SHP77 (cell line): ENCODE measurements at places on chromosomes 16 and 17.
A peak's percentile ranks its signal among the peaks of the same experiment; 100 is the strongest.

DNA sequence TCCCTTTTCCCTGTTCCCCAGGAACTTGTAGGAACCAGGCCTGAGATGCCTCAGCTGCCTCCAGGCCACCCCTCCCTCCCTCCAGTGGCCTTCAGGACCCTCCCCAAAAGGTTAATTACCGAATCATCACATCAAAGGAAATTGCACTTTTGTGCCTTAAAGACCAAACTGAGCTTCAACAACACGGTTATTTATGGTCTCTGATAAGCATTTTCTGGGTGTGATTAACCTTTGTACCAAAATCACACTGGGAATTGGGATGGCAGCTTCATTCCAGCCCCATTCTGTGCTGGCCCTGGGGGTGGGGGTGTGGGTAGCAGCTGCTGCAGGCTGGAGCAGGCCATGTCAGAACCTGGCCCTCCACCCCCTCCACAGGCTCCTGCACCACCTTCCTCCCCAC lies 16.7 kb downstream of the CRHR1 start:
- DNase-seq = no peak

GRCh38 chr17:45372325-45372869 lies 55.6 kb upstream of the MAP3K14 start:
- no peak for DNase-seq

- peak; percentile 75 for DNase-seq
Measured at GRCh38 chr17:61416540-61417363, 17.1 kb downstream of the TBX2 start.

- DNase-seq = no peak
Measured at GRCh38 chr17:74270333-74270732, 3.7 kb upstream of the DNAI2 start.

GRCh38 chr17:29256735-29257466 lies 10.2 kb downstream of the CRYBA1 start:
- no peak for DNase-seq

- DNase-seq = no peak
Measured at GRCh38 chr17:78555746-78556401, 21.3 kb downstream of the DNAH17 start.

GRCh38 chr16:30004811-30005242 lies 6.0 kb downstream of the DOC2A start:
- DNase-seq = peak; percentile 42

- no peak for DNase-seq
Measured at GRCh38 chr17:80385046-80385445, 29.9 kb upstream of the ENDOV start.

- DNase-seq = peak; percentile 58
Measured at GRCh38 chr16:87062569-87063442, 254.4 kb downstream of the C16orf95 start.

GRCh38 chr17:2803386-2803785 lies 7.1 kb downstream of the RAP1GAP2 start:
- DNase-seq = no peak

DNA sequence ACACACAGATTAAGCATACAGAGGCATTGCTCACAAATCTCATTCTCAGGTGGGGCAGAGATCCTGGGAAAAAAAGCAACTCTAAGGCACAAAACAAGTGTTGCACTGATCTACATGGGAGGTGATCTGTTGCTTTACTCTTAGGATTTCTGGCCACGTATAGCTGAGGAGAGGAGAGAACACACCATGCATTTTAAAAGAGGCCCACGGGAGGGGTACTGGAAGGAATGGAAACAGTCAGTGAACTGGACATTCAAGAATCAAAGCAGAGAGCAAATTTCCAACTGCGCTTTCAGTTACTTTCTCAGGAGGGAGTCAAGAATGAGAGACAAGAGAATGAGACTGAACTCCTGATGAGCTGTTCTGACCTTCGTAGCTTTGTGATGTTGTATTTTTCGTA lies 1105.9 kb downstream of the CDH8 start:
- DNase-seq = no peak

DNA sequence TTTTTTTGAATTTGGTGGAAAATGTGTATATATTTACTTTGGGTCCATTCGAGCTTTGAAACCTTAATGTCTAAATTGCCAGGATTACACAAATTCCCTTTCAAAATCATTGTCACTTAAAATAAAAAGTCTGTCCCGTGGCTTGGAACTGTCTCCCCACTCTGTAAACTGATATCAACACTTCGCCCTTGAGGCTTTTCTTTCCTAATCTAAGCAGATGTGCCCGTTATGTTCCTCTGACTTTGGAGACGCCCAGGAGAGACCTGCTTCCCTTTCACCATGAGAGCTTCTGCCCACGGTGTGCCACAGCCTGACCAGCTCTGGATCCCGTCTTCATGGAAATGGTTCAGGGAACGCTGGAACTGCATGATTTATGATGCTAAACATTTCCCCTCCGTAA lies 151.3 kb downstream of the C16orf95 start:
- no peak for DNase-seq

GRCh38 chr16:51151435-51151960 lies 428 bp upstream of the SALL1 start:
- no peak for DNase-seq

- no peak for DNase-seq
Measured at GRCh38 chr17:61756561-61756960, 106.8 kb downstream of the BRIP1 start.

- no peak for DNase-seq
Measured at GRCh38 chr17:50316016-50316587, 29.8 kb upstream of the XYLT2 start.

GRCh38 chr17:51124640-51125503 lies 4.2 kb upstream of the SPAG9 start:
- no peak for DNase-seq

DNA sequence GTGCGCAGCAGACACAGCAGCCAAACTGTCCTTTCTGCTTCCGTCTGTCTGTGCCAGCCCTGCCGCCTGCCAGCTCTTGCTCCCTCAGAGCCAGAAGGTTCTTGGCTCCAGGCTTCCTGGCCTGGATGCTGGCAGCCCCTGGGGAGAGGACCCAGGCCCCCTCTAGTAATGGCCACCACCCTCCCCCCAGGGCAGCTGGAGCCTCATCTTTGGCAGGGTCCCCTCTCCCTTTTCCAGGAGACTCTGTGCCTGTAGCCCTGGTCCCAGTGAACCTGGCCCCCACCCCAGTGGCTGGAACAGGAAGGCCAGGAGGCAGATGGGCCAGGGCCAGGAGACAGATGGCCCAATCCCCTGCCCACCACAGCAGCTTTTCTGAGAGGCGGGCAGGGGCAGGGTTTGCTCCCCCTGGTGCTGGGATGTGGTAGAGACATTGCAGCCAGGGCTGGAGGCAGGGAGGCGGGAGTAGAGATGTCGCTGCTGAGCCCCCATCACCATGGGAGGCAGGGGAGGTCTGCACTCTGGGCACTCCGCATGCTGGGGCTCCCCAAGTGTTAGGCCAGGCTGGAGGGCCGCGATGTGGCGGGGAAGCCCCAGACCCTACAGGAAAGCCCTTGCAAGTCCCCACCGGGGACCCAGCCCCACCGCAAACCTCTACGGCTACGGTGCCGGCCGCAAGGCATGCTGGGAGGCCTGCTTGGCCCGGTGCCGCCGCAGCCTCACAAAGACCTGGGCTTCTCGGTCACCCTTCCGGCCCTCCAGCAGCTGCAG lies 16.7 kb downstream of the UNC13D start:
- peak; percentile 91 for DNase-seq

GRCh38 chr17:29588562-29589411 lies 661 bp downstream of the GIT1 start:
- DNase-seq = peak; percentile 4

DNA sequence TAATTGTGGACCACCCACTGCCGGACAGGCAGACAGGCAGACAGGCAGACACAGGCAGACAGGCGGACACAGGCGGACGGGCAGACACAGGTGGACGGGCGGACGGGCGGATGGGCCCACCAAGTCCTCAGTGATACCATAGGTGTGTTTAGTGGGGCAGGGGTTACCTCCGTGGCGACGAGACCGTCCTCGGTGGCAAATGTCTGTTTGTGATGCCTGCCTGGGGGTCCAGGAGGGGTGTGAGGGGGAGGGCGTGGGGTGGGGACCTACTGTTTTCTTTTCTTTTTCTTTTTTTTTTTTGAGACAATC lies 76.7 kb downstream of the RTN4RL1 start:
- no peak for DNase-seq

- DNase-seq = no peak
Measured at GRCh38 chr17:15740570-15741120, 8.6 kb downstream of the TBC1D26 start.

DNA sequence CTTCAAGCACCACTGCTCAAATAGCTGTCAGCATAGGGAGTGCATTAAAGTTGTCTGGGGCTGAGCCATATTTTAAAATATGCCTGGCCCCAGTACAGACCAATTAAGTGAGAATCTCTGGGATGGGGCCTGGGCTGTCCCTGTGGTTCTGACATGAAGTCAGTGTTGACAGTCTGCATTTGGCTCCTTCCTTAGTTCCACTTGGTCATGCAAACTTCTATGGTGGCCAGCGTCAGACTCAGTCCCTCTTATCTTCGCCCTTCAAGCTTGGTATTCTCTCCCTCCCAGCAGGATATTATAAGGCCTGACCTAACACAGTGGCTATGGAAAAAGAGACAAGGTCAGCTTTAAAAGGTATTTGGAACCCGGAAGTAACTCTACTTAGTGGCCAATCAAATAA lies 177.2 kb downstream of the PMP22 start:
- DNase-seq = no peak

- DNase-seq = peak; percentile 22
Measured at GRCh38 chr17:43349142-43349541, 49.7 kb upstream of the ARL4D start.

DNA sequence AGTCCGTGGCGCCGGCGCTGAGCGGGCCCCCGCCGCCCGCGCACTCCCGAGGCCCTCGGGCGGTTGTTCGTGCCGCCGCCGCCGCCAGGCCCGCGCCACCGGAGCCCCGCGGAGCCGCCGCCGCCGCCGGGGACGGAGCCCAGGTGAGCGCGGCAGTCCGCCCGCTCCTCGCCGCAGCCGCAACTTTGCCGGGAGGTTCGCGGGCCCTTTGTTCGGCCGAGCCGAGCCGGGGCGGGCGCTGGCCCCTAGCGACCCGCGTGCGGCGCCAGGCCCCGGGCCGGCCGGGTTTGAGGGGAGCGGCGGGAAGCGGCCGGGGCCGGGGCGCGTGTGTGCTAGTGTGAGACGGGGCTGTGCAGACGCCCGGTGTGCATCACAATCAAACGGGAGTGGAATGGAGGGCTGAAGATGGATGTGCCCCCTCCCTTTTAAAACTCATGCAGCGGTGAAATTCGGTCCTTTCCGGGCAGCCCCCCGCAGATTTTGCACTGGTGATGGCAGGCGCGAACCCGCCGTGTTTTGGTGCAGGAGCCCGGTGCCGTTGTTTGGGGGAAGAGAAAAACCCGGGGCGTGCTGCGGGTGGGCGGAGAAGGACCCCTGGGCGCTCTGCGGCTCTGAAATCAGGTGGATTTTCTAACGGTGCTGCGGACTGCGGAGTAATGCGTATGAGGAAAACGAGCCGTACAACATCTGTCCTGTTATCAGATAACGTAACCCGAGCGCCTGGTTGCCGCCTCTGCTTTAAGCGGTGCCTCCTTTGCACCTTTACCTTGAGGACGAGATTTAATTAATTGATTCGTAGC lies 823 bp downstream of the TNRC6C start:
- no peak for DNase-seq

- no peak for DNase-seq
Measured at GRCh38 chr16:50616883-50617645, 64.0 kb downstream of the SNX20 start.

DNA sequence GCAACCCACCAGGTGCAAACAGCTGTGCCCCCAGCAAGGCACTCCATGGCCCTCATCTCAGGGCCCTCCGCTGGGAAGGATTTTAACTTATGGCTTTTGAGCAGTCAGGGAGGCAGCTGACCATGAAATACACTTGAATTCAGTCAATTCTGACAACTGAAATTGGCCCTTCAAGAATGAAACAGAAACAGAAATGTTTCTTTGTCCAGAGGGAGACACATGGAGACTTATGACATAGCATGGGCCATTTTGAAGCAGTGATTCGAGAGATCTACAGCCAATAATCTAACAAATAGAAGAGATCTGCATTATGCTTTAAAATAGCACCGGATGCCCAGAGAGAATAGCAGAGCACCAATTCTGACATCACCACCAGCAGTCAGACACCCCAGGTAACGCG lies 7.5 kb downstream of the CACNG1 start:
- no peak for DNase-seq

DNA sequence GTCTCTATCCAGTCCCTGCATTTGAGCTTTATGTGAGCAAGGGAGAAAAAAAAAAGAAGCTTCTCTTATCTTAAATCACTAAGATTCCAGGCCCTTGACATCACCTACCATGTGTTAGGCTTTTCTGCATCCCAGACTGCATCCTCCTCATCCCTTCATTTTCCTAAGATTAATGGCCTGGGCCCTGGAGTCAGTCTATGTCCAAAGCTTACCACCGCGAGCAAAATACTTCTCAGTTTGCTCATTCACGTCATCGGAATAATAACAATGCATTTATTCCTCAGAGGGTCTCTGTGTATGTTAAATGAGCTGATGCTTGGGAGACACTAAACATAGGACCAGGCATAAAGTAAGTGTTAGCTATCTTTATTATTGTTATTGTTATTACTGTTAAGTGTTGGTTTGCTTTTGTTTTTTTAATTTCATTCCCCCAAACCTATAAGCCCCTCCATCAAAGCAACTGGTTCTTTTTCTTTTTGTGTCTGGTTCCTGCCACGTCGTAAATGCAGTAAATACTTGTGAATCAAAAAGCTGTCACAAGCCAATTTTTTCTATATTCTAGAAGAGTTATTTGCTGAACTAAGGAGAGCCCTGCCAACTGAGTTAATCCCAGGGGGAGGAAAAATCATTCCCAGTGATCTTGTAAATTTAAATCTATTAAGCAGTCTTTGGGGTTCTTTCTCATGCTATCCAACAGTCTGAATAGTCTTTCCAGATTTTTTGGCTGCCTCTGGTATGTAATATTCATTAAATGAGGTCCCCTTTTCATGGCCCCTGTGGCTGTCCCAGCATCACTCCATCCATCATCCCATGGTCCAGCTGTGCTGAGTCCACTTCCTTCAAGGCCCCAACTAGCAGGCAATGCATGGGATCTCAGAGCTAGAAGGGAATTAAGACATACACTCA lies 46.5 kb downstream of the VAT1L start:
- no peak for DNase-seq

DNA sequence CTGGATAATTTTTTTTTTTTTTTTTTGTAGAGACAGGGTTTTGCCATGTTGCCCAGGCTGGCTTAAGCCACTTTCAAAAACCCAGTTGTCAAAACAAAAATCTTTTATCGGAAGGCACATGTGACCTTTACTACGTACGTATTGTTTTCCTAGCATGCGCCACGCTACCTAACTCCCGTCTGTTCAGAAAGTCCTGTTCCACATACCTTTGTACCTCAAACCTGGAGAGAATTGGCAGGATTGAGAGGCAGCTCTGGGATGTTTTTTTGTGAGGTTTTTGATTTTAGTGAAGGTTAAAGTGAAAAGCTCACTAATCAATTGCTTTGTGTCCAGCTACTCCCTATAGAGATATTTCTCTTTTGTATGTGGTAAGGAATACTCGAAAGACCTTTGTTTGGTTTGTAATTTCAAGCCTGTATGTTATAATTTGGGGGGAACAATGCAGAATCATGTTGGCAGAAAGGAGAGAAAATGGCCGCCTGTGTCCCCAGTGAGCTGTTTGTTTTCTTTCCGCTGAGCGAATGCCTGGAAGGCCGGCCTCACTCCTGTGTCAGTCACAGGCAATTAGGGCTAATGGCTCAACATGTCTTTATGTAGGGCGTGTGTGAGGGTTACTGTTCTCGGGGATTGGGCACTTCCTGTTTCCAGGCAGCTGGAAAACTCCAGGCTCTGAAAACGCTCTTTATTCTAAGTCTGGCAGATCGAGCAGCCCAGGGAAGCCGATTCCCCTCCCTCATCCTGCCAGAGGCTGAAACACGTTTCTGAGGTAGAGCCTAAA lies 60.8 kb upstream of the CLEC18A start:
- no peak for DNase-seq

GRCh38 chr16:25033852-25034251 lies 18.7 kb upstream of the ARHGAP17 start:
- DNase-seq = no peak
